Immature natural killer cell (primary cell): ENCODE measurements at places on chromosomes 4 and X. TPM values are rescaled to one million over a fixed set of nuclear protein-coding genes. Genes with fewer than 3 reads are reported as not detected.

RUFY3 gene
- 8.6 TPM for polyA plus RNA-seq

TLR2 gene
- polyA plus RNA-seq, result 1.5 TPM

MAB21L2 gene
- not detected for polyA plus RNA-seq

GC gene
- not detected for polyA plus RNA-seq

DNA sequence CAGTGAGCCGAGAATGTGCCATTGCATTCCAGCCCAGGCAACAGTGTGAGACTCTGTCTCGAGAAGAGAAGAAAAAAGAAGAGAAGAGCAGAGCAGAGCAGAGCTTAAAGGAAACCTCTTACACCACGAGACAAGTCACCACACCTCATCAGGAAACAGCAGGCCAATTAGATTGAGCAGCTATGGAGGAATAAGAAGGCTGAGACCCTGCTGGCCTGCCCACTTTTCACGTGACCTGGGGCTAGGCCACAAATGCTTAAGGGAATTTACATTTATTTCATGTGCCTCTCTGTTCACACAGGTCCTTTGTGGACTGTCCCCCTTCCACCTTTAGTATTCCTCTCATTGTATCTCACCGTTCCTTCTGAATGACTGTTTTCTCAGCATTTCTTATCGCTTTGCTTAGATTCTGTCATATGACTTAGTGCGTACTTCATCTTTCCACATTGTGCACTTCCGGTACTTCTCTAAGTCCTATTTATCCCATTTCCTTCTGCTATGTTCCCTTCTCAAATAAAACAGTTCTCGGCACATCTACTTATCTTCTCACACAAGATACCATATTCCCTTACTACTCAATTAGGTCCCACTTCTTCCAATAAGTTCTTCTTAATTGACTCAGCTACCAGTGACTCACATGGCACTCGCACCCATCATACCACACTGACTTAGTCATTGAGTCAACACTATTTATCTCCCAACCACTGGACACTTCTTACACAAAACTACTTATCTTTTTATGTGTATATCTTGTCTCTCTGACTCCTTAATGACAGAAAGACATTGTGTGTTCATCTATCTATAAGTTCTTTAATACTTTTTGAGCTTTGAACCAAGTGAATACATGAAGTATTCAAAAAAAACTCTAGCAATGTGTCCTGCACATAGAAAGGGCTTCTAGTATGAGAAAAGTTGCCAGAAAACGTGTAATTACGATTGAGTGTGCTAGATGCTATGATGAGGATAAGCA lies 11.0 kb downstream of the CUL4B start:
- H3K4me1 ChIP-seq, result peaks cover 1% of the 10 kb centered on the region
- no peak overlapping the region for H3K4me3 ChIP-seq

DNA sequence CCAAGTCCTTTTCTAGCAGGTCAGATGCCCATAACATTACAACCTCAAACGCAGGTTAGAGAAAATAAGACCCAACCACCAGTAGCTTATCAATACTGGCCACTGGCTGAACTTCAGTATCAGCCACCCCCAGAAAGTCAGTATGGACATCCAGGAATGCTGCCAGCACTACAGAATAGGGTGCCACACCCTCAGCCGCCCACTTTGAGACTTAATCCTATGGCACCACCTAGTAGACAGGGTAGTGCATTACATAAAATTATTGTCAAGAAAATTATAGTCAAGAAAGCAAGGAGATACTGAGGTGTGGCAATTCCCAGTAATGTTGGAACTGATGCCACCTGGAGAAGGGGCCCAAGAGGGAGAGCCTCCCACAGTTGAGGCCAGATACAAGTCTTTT lies 19.9 kb upstream of the TRIM61 start:
- no peaks in the 10 kb centered on the region for H3K4me1 ChIP-seq
- no peak for DNase-seq
- H3K4me3 ChIP-seq, result no peak overlapping the region
- H3K27ac ChIP-seq, result no peak overlapping the region
- H3K36me3 ChIP-seq, result no peaks in the 10 kb centered on the region
- H3K27me3 ChIP-seq, result peaks cover 1% of the 10 kb centered on the region

DRP2 gene
- not detected for polyA plus RNA-seq

- no peak overlapping the region for H3K4me3 ChIP-seq
- no peaks in the 10 kb centered on the region for H3K4me1 ChIP-seq
- no peaks in the 10 kb centered on the region for H3K36me3 ChIP-seq
- H3K27me3 ChIP-seq, result peaks cover 4% of the 10 kb centered on the region
- H3K27ac ChIP-seq, result no peak overlapping the region
- no peak for DNase-seq
These were observed 4.8 kb downstream of the ATP2B3 start for GRCh38 chrX:153522259-153522658.

- DNase-seq, result no peak
- H3K27me3 ChIP-seq, result peaks cover 12% of the 10 kb centered on the region
- no peak overlapping the region for H3K4me3 ChIP-seq
- no peaks in the 10 kb centered on the region for H3K36me3 ChIP-seq
- no peak overlapping the region for H3K27ac ChIP-seq
- H3K4me1 ChIP-seq, result peaks cover 50% of the 10 kb centered on the region
These were observed 19.4 kb downstream of the FAM9C start for GRCh38 chrX:13024986-13025385.
